ENCODE measurements at places on chromosomes 7 and 10.

GRCh38 chr7:150567169-150567568 lies at the start of gene GIMAP4:
GIMAP4 (plus strand) TSS chr7:150567390; CDS start chr7:150569902, 2,512 bp downstream.
- no peak for DNase-seq

DNA sequence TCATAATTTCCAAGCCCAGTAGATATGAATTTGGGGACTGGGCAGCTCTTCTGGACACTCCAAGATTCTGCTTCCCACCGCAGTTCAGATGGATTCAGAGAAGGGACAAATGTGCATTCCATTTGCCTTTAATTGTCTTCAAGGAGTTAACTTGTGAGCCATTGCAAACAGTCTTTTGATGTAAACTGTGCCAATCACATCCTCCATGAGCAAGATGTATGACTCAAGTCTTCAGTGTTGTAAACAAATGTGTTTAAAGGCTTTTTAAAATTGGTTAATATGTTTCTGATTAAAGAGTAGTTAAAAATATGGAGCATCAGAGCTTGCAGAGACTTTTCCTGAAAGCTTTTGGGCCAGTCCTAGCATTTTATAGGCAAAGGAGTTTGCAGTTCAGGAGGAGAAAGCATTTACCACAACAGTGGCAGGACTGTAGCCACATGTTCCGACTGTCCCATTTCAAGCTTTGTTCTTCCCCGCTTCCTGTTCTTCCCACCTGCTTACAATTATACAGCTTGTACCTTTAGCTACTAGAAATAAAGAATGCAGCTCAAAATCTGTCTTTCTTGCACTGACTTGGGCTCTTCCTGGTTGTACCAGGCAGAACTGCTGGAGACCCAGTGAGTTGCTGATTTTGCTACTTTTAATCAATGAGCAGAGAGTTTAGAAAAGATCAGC lies 6.2 kb downstream of the SLC18A2 start:
- no peak for DNase-seq

DNA sequence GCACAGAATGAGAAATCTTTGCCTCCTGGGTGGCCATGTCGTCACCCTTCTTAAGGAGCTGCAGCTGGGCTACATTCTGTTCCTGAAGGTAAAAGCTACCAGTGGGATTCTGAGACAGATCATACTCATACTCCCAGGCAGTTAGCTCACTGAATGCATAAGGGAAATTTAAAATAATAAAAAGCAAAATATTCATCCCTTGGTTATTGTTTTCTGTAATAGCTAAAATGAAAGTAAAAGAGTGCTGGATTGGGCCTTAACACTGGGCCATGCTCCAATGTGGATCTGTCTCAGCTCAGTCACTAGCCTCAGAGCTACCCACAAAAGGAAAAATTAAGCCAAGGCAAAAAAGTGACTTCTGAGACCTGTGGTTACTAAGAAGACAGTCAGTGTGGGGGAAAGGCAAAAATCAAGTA lies 8.9 kb upstream of the DYNC2I1 start:
- no peak for DNase-seq

GRCh38 chr7:19293431-19293830 lies 148.2 kb upstream of the FERD3L start:
- DNase-seq, result no peak

GRCh38 chr10:113751181-113751732 lies at the start of gene PLEKHS1:
PLEKHS1 (plus strand) TSS chr10:113751682; CDS start chr10:113755278, 3,596 bp downstream.
- no peak for DNase-seq

GRCh38 chr7:149770728-149771636 lies 2.4 kb downstream of the ZNF467 start:
- no peak for DNase-seq

- DNase-seq, result peak; percentile 89
Measured at GRCh38 chr10:72331575-72332422, 22.9 kb downstream of the DNAJB12 start.

DNA sequence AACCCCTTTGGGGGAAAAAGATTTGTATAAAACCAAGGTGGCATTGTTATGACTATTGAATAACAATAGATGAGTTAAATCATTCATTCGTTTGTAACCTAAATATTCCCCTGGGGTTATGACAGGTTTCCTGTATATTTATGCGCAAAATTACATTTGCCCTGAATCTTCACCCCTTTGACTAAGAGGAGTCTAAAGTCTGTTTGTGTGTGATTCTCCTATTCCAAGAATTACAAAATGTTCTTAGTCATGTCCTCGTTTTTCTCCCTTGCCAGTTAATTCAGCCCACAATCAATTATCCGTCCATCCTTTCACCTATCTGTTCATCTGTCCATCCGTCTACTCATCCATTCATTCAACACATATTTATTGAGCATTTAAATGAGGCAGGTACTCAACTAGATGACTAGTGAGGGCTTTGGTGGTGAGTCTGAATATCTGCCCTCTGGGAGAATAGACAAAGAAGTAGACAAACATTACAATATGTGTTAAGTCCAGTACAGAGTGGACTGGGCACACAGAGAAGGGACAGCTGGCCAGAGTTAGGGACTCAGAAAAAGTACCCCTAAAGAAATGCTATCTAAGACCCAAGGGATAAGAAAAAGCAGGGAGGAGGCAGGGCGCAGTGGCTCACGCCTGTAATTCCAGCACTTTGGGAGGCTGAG lies 35.6 kb upstream of the TCF7L2 start:
- DNase-seq, result no peak

GRCh38 chr7:21352540-21353387 lies 75.1 kb upstream of the SP4 start:
- DNase-seq, result no peak

DNA sequence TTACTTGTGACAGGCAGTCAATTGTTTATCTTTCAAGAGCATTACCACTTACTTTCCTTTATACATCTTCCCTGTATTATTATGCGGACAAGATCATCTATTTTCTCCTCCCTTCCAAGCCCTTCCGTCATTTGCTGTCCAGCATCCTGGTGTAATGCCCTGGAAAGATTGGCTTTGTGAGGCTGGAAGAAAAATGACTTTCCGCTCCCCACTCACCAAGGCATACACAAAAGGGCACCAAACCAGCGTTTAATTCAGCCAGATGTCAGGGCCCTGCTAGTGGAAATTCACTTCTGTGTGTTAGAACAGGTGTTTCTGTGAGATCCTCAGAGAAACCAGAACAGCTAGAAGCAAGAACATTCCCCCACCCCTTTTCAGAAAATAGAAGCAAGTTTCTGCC lies 128.1 kb upstream of the NANOS1 start:
- no peak for DNase-seq

GRCh38 chr10:127878475-127879055 lies 14.2 kb downstream of the CLRN3 start:
- no peak for DNase-seq

DNA sequence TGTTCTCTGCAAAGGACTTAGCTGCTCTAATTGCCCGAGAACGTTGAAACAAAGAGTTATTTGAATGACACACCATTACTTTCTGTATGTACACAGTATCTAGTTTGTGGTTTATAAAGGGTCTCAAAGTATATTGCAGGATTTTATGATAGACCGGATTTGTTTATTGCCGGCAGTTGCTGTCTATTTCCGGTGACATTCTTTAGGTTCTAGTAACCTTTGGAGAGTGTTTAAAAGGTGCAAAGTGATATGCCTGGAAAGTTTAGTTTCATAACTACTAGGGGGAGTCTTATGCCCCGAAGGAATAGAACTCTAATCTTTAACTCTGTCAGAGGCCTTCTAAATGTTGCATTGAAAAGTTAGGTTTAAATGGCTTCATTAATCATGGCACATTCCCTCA lies 63.8 kb downstream of the PAPSS2 start:
- no peak for DNase-seq
